ENCODE measurements at places on chromosomes 16 and 17.
A peak's percentile ranks its signal among the peaks of the same experiment; 100 is the strongest.

- no peak for DNase-seq
These were observed 6.3 kb upstream of the XPO6 start for GRCh38 chr16:28218109-28218508.

- no peak for DNase-seq
These were observed 7.0 kb upstream of the ZFHX3 start for GRCh38 chr16:73054813-73055482.

DNA sequence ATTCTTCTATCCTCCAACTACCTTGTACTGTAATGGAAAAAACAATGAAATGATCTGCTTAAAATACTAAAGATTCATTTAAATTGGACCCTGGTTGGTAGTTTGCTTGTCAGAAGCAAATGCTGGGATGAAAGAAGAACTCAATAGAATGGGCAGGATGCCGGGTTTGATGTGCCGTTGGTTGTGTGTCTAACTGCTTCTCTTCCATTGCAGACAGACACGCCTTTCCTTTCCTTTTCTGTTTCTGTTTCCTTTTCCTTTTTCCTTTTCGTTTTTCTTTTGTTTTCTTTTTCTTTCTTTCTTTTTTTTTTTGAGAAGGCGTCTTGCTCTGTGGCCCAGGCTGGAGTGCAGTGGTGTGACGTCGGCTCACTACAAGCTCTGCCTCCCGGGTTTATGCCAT lies 64.6 kb downstream of the PLCG2 start:
- DNase-seq = no peak

DNA sequence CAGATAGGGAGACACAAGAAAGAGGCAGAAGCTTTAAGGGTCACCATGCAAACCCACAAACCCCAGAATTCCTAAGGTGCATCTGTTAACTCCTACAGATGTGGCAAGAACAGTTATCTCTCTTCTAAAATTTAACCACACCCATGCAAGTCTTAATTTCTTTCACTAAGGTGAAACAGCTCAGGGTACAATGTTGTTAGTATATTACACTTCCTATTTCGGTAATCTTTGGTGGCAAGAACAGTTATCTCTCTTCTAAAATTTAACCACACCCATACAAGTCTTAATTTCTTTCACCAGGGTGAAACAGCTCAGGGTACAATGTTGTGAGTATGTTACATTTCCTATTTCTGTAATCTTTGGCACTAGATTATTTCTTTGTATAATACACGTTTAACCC lies 6.6 kb downstream of the CCL23 start:
- no peak for DNase-seq

DNA sequence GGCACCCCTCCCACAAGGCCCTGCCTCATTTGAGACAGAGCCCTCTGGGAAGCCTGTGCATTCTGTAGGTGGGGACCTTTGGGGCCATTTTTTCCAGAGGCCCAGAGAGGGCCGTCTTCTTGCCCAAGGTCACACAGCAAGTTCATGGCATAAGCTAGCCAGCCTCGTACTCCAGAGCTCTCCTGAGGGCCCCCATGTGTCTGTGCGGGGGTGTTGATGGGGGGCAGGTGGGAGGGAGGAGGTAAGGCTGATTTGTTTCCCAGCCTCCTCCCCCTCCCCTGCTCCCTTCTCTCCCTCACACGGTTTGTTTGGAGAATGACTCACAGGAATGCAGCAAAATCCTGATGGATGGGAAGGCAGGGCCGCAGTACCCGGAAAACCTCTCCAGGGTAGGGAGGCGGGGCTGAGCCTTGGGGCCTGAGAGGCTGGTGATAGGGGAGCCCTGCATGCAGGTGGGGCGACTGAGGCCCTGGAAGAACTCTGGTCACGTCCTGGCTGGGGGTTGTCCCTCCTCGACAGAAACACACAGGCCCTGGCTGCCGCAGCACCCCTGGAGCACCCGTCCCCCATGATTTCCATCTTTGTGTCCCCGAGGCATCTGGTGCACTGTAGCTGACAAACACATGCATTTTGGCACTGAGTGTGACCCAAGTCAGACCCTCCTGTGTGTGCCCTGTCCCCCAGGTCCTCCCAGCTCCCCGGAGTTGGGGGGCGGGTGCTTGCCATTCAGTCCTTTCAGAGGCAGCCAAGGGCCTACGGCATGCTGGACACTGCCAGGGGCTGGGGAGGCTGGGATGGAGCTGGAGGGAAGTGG lies 29.7 kb downstream of the RAI1 start:
- DNase-seq = no peak

DNA sequence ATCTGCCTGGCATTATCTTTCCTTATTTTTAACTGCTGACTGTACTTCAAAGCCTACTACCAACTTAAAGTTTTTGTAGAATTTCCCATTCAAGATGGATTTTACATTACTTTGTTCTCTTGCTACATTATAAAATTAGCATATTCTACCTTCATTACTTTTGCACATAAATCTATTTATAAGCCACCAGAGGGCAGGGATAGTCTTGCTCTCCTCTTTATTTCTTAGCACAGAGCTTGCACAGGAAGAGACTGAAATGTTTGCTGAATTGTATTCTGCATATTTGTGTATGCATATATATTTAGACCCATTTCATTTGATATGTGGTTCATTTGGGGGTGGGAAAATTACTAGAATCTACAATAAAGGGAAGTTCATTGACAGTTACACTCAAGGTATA lies 108.0 kb downstream of the SKAP1 start:
- no peak for DNase-seq

- no peak for DNase-seq
These were observed 52.3 kb downstream of the YWHAE start for GRCh38 chr17:1347589-1348323.

GRCh38 chr17:9209781-9210370 lies 188.6 kb downstream of the NTN1 start:
- DNase-seq = no peak

- DNase-seq = no peak
These were observed 59.4 kb downstream of the METRNL start for GRCh38 chr17:83138820-83139219.

- peak; percentile 67 for DNase-seq
These were observed 961 bp downstream of the FGF11 start for GRCh38 chr17:7440113-7440833.

- DNase-seq = no peak
These were observed 103.7 kb downstream of the XYLT1 start for GRCh38 chr16:17367036-17367435.

DNA sequence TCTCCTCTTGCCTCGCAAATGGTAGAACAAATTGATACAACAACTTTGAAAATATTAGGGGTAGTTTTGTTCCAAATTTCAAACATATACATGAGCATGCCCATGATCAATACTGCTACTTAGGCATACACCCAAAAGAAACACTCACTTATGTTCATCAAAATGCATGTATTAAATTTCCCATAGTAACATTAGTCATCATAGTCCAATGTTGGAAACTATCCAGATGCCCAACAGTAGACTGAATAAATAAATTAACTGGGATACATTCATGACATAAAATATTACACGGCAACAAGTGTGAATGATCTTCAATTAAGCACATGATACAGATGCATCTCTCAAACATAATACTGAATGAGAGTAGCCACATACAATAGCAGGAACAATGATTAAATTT lies 391.6 kb downstream of the CDH11 start:
- no peak for DNase-seq

DNA sequence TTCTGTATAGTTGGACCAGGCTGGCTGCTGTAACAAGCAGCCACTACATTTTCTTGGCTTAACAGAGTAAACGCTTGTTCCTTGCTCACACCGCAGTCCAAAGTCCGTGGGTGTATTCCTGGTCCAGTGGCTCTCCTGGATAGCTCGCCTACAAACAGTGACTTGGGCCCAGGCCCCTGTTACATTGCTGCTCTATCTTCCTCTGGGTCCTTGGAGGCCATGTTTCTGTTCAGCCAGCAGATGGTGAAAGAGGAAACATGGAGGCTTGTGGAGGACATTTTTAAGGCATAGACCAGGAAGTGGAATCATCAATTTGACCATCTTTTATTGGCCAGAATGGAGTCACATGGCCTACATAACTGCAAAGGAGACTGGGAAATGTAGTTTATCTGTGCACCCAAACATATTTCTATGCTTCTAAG lies 55.1 kb downstream of the ATP2C2 start:
- no peak for DNase-seq

GRCh38 chr16:3165111-3165822 lies 22.7 kb upstream of the OR1F1 start:
- DNase-seq = no peak

DNA sequence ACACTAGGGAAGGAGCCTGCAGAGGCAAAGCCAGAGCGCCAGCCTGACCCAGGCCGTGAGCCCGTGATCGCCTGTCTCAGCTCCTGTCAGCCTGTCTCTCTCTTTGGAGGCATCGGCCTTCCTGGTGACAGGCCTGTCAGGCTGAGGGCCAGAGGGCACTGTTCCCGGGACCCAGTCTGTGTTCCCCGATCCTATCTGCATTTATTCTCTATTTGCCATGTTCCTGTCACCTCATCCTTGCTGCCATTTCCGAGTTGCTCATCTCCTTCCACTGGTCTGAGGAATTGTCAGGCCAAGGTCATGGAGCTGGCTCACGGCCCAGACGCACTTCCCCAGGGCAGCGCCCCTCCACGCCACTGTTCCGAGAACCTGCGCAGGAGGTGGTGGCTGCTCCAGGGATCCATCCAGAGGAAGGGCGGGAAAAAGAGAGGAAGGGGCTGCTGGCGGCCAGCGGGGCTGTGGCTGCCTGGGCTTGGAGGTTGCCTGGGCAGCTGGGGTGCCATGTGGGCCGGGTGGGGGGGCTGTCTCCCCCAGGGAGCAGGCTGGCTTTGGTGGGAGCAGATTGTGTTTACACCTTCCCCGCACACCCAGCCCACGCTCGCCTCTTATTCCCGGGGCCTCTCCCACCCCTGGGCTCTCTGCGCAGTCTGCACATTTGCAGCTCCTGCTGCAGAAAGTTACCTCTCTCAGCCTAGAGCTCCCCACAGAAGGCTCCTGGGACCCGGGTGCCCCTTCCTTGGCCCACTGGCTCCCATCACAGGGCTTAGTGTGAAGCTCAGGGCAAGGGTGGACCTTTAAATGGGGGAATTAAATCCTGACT lies 4.9 kb downstream of the PRCD start:
- no peak for DNase-seq

DNA sequence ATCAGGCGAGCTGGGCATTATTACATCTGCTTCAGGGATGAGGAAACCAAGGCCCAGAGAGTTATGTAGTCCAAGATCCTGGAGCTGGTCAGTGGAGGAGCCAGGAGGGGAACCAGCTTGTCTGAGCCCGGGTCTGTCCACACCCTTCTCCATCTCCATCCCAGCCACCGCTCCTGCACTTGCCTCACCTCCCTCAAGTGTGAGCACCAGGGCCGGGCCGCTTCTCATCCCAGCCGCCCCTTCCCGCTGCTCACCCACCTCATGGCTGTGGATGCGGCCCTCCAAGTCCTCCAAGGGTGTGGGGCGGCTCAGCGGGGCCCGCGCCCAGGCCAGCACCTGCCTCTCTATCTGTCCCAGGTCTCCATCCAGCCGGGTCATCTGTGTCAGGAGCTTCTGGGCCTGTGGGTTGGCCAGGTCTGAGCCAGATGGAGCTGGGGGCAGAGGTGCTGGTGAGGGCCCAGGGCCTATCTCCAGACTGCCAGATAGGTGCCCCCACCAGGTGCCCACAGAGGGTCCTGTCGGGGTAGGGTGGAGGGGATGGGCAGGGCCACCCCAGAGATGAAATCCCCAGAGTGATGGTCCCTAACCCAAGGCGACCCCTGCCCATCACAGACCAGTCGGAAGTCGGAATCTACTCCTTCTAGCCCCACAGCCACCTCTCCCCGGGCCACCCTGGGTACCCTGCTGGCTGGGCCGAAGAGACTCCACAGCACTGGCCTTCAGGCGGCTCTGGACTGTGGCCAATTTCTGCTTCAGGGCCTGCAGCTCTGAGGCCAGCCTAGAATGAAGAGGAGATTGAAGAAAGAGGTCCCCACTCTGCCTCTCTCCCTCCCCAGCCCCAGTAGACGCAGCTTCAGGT lies 9.4 kb downstream of the EVPL start:
- no peak for DNase-seq

DNA sequence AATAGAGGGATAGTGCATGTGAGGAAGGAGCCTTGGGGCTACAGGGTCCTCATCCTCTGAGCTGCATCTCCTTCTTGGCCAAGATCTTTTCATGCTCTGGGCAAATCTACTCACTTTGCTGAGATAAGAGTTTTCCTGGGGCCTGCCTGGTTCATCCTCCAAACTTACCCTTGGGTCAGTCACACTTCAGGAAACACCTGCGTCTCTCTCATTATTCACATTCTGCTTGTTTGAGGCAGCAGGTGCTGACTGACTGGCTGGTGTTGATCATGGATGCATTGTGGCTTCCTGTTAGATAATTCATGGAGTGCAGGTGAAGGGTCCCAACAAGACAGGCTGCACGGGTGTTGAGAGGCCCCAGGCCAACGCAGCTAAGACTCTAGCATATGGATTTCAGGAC lies 162.6 kb downstream of the SALL1 start:
- no peak for DNase-seq

DNA sequence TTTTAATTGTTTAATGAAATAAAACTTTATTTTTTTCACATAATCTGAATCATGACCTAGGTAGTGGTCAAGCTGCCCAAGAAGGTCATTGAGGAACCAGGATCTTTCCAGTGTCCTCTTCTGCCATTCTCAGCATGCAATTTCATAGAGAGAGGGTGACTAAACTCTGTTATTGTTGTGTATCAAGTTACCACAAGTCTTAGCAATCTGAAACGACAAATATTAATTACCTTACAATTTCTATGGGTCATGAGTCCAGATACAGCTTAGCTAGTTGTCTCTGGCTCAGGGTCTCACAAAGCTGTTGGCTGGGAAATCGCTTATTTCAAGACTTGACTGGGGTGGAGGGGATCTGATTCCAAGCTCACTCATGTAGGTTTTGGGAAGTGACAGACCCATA lies 37.6 kb downstream of the FTO start:
- DNase-seq = no peak

GRCh38 chr17:11467639-11468038 lies 130.6 kb upstream of the DNAH9 start:
- no peak for DNase-seq

- no peak for DNase-seq
These were observed 81.3 kb downstream of the CBLN1 start for GRCh38 chr16:49200223-49200820.

DNA sequence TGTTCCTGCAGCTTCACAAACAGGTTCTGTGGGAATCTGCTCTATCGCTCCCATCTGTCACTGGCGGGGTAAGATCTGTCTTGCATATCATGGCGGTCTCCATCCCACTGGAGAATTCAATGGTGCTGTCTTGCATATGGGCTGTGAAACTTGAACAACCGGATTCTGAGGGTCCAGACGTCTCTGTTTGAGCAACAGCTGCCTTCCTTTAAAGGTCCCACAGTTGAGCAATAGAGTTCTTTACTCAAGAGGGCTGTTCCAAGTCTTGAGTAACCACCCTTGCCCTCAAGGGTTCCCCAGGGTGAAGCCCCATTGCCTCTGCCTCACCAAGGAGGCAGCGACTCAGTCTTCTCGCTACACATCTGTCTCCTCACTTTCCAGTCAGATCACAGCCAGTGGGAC lies 50.8 kb downstream of the ZFHX3 start:
- DNase-seq = peak; percentile 29

- DNase-seq = no peak
These were observed 28.2 kb upstream of the HAS3 start for GRCh38 chr16:69077251-69077650.

DNA sequence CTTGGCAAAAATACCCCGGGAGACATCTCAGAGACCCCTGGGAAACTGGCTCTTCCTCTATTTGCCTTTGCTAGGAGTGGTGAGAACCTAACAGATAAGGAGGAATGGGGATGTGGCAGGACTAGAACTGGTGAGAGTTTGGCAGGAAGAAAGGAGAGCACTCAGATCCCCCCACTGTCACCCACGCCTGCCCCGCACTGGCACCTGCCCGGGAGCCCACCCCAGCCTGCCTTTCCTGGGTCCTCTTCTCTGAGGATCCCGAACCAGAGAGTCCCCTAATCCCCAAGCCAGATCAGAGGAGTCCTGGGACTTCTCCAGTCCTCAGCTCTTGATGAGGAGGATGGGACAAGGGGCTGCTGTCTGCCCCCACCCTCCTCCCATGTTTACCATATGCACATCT lies 3.7 kb downstream of the KCNH6 start:
- DNase-seq = no peak
